ENCODE measurements at places on chromosomes 5 and 9.

DNA sequence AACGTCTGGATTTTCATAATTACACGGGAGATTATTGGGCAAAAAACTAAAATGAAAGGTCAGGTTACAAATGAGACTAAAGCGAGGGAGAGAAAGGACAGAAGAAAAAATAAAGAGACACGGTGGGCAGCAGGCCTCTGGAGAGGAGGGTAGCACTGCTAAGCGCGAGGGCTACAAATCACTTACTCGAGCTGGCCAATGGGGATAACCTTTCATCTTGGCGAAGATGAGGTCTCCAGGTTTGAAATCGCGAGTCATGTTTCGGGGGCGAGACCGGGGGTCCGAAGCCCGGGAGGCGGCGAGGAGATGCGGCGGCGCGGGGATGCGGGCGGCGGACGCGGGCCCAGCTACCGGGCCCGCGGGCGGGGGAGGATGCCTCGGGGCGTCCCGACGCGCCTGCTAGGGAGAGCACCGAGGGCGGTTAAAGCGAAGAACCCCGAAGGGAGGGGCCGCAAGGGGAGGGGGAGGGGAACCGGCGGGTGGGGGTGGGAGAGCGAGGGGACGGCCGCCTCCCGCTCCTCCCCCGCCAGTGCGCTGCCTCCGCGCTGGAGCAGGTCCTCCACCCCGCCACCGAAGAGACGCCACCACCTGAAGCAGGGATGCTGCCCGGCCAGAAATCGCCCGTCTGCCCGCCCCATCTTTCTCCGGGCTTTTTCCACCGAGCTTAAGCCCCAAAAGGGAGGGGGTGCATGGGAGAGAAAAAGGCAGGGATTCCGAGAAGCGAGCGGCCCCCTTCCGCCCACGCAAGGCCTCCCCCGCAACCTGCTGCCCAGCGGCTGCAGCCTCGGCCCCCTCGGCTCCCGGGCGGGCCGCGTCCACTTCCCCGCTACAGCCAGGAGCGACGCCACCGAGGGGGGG, 610 bp downstream of the PSIP1 start:
- DNase-seq: no peak

DNA sequence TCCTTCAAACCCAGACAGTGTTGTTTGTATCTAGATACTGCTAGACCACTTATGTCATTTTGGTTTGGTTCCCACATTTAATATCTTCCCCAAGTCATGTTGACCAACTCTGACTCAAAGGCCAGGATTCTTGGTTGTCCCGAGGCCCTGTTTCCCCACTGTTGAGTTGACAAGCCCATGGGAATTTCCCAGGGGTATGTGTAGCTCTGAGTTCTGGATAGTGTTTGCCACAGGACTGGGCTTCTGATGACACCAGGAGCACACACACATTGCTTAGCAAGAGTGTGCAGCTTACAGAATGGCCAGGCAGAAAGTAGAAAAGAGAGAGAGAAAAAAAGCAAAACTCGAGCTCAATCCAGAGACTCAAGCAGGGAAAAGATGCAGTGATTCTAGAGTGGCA, 214.4 kb downstream of the NXNL2 start:
- DNase-seq: no peak

DNA sequence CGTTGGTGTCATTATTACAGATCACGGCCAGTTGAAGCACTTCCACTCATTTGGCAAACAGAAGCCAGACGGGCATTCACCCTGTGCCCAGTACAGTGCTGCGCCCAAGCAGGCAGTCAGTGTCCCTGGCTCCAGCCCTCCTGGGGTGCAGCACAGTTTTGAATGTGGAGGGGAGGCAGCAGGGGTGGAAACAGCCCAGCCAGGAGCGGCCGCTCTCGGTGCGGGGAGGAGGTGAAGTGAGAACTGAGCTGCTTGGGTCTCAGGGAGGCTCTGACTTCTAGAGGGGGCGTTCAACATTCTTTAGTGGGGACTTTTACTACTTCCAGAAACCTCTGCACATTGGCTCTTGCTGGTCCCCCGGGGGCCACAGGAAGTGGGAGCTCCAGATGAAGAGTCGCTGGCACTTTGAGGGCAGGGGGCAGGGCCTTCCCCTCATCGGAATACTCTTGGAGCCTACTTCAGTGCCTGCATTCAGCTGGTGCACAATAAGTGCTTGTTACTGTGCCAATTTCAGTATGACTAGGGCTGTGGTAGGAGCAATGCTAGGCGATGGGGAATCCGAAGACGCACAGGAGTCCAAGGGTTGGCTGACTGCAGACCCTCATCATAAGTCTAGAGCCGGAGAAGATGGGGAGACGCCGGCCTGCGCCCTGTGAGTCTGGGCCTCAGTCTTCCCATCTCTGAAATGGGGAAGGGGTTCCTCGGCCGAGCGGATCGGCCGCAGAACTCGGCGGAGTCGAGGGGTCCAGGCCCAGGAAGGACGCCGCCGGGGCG, 492 bp upstream of the NEK6 start:
- DNase-seq: no peak

- no peak for DNase-seq
These were observed 178.9 kb downstream of the SH3GL2 start for GRCh38 chr9:17757816-17758215.

DNA sequence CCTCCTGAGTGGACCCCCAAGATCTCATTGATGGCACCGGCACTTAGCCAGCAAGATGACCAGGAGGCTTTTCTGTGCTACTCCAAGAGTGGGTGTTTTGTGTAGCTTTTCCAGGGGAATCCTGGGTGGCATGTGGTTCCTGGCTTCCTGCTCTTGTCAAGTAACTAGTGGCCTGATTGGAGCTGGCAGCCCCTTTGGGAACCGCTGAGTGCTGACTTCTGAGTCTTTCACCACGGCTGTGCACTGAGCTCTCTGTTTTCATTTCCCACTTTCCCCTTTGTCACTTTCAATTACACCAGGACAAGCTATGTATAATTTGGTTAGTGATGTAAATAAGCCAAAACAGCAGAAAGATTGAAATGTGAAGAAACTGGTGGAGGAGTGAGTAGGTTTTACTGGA, 255.4 kb downstream of the GOLPH3 start:
- DNase-seq: no peak

GRCh38 chr9:82127465-82127864, 138.9 kb downstream of the SPATA31D1 start:
- no peak for DNase-seq

GRCh38 chr9:120875954-120876841, 790 bp downstream of the PHF19 start:
- DNase-seq: peak; percentile 82

Measured in HS-27A (cell line).